ENCODE measurements at places on chromosomes 16 and 17.

GRCh38 chr16:87056551-87056950 is 260.6 kb downstream of the C16orf95 start:
- H3K27ac ChIP-seq = no peak overlapping the region
- H3K36me3 ChIP-seq = no peaks in the 10 kb centered on the region
- peaks cover 13% of the 10 kb centered on the region for H3K27me3 ChIP-seq
- no peaks in the 10 kb centered on the region for H3K4me1 ChIP-seq
- DNase-seq = no peak

DNA sequence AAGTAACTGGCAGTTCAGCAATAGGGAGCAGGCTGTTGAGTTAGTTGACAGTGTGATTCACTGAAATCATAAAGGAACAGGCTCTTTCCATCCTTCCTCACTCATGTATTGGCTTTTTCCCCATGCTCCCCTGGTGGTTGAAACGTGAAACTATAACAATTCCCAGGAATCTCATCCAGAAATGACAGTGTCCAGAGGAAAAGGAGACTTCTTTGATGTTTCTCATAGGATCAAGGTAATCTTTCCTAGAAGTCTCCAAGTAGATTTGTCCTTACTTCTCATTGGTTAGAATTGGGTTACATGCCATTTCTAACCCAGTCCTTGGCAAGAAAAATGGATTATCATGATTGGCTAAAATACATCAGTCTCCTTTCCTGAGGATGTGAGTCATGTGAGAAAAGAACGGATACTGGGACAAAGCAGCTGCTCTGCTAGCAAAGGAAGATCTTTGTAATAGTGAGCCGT is 14.4 kb downstream of the TTC19 start:
- no peak for DNase-seq
- H3K36me3 ChIP-seq = peaks cover 53% of the 10 kb centered on the region
- H3K27ac ChIP-seq = no peak overlapping the region
- no peaks in the 10 kb centered on the region for H3K27me3 ChIP-seq
- peaks cover 3% of the 10 kb centered on the region for H3K4me1 ChIP-seq

- DNase-seq = peak; percentile 59
- no peaks in the 10 kb centered on the region for H3K4me1 ChIP-seq
- peaks cover 13% of the 10 kb centered on the region for H3K36me3 ChIP-seq
- H3K27ac ChIP-seq = no peak overlapping the region
Measured at GRCh38 chr17:61837175-61838051, 25.9 kb downstream of the BRIP1 start.

- DNase-seq = no peak
- peaks cover 16% of the 10 kb centered on the region for H3K36me3 ChIP-seq
- H3K4me3 ChIP-seq = no peak overlapping the region
- H3K27me3 ChIP-seq = no peaks in the 10 kb centered on the region
- no peak overlapping the region for H3K27ac ChIP-seq
- H3K4me1 ChIP-seq = no peaks in the 10 kb centered on the region
Measured at GRCh38 chr16:70728150-70728549, 42.3 kb upstream of the MTSS2 start.

- H3K27me3 ChIP-seq = no peaks in the 10 kb centered on the region
- DNase-seq = no peak
Measured at GRCh38 chr17:14080847-14081251, 11.5 kb downstream of the COX10 start.
